ENCODE measurements at places on chromosomes 1 and 21. TPM values are rescaled to one million over a fixed set of nuclear protein-coding genes. Genes with fewer than 3 reads are reported as not detected.

FAAH gene
- total RNA-seq: 48.7 TPM

- no peaks in the 10 kb centered on the region for H3K4me1 ChIP-seq
- H3K4me3 ChIP-seq: no peak overlapping the region
- no peak for DNase-seq
- H3K27ac ChIP-seq: no peak overlapping the region
- no peaks in the 10 kb centered on the region for H3K27me3 ChIP-seq
- H3K36me3 ChIP-seq: no peaks in the 10 kb centered on the region
Observed at GRCh38 chr1:233105225-233105624, 154.8 kb downstream of the NTPCR start.

- no peak overlapping the region for H3K27ac ChIP-seq
- no peaks in the 10 kb centered on the region for H3K4me1 ChIP-seq
- H3K4me3 ChIP-seq: no peak overlapping the region
- peaks cover 14% of the 10 kb centered on the region for H3K36me3 ChIP-seq
- H3K27me3 ChIP-seq: no peaks in the 10 kb centered on the region
- no peak for DNase-seq
Observed at GRCh38 chr1:11132563-11133293, 33.1 kb upstream of the EXOSC10 start.

MYOG gene
- not detected for total RNA-seq

GRCh38 chr1:244341455-244342450 is 110.0 kb downstream of the ADSS2 start:
- no peaks in the 10 kb centered on the region for H3K36me3 ChIP-seq
- no peaks in the 10 kb centered on the region for H3K4me1 ChIP-seq

SLC44A3 gene
- 7.5 TPM for total RNA-seq

GRCh38 chr1:209815931-209816341 is 10.0 kb upstream of the IRF6 start:
- H3K4me3 ChIP-seq: no peak overlapping the region
- no peaks in the 10 kb centered on the region for H3K27me3 ChIP-seq
- H3K4me1 ChIP-seq: no peaks in the 10 kb centered on the region
- H3K36me3 ChIP-seq: no peaks in the 10 kb centered on the region
- no peak for DNase-seq

- no peak for DNase-seq
- no peaks in the 10 kb centered on the region for H3K4me1 ChIP-seq
- H3K4me3 ChIP-seq: no peak overlapping the region
Observed at GRCh38 chr1:103373991-103374390, 151.5 kb upstream of the RNPC3 start.

All from right lobe of liver (tissue), 6 donors.